ENCODE measurements at places on chromosomes 4 and X.

DNA sequence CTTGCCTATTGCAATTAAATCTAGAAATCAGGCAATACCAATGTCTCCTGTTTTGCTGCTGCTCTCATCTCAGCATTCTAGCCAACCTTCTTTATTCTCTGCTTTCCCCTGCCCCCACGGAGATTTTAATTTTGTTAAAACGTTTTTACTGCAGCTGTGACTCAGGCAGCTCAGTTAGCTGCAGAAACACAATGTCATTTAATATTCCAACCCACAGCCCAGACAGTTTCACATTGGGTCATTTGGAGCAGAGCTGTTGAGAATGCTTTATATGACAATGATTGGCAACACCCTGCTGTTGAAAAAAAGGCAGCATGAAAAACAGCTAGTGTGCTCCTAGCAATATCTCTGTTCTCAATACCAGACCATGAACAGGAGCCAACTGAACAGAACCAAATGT lies 12.6 kb upstream of the SLC10A4 start:
- no peak for DNase-seq

GRCh38 chrX:12370497-12370986 lies 232.3 kb downstream of the FRMPD4 start:
- DNase-seq: no peak

- DNase-seq: no peak
These were observed 17.2 kb upstream of the GTPBP6 start for GRCh38 chrX:335758-336155.

- no peak for DNase-seq
These were observed 156.9 kb upstream of the TTC29 start for GRCh38 chr4:147102596-147102995.

GRCh38 chr4:41375561-41375960 lies 118.8 kb downstream of the UCHL1 start:
- DNase-seq: no peak

DNA sequence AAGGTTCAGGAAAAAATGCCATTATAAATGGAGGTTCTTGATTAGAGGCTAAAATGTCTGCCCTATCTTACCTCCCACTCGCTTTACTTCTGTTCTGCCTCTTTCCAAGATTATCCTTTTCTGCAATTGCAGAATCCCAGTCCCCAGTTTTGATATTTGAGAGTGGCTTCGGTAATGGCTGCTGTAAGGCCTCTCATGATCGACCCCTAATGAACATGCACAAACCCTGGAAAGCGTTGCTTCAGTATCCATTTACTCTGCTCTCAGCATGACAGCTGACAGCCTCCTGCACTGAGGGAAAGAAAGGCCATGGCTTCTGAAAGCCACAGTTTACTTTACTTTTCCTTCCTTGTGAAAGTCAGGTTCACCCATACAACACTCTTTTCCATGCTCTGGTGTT lies 325.4 kb upstream of the GALNT7 start:
- DNase-seq: no peak

- DNase-seq: no peak
These were observed at the start of gene MYOZ2 for GRCh38 chr4:119135721-119136121. Gene MYOZ2, plus strand, starts transcription at chr4:119135832. Its CDS starts 694 bp downstream, at chr4:119136526.

DNA sequence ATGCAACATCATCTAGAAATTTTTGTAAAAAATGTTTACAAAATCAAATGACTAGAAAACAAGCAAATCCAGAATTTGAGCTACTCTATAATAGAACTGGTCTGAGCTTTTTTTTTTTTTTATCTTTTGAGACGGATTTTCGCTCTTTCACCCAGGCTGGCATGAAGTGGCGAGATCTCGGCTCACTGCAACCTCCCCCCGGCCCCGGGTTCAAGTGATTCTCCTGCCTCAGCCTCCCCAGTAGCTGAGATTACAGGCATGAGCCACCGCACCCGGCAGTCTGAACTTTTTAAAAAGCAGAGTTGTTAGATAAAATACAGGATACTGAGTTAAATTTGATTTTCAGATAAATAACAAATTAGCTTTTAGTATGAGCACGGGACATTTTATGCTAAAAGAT lies 11.0 kb downstream of the SPP1 start:
- DNase-seq: no peak

DNA sequence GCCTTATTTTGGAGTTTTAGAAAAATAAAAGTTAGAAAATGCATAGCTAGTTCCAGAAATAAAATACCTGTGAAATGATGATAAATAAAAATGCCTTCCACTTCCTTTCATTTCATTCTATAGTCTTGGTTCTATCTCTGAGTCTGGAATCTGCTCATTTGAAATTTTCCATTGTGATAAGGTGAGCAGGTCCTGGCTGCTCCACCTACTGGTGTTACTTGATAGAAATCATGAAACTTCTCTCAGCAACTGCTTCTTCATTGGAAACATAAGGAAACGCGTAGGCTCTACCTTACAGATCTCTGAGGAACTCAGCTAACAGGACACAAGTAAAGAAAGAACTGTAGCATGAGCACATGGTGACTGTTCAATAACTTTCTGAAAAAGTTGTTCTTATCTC lies 141.8 kb downstream of the DCHS2 start:
- no peak for DNase-seq

DNA sequence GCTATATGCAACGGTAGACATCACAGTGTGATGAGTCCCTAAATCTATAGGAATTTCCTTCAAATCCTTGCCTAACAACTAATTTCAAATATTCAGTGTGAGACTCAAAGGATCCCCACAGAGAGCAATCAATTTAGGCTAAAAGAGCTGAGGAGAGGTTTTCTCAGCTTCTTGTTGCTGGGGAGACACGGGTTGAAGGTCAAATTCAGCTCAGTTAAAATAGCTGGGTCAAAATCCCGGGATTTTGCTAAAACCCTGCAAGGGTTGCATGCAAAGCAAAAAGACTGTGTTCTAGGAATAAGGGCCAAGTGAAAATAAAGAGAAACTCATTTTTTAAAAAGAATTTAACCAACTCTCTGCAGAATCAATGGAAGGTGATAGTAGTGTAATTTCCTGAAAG lies 1073.4 kb downstream of the NLGN4X start:
- no peak for DNase-seq

DNA sequence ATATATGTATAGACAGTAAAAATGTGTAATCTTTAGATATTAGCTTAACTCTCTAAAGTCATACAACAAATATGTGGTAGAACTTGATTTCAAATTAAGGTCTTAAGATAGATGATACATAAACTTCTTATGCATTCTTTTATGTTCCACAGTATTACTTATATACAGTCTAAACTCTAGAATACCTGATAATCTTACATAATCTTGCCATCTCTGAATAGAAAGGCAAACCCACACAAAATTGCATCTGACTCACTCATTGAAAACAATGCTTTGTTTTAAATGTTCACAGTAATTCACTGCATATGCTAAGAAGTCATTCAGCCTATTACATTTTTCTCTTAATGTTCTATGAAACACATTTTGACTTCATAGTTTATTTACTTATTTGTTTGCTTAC lies 10.1 kb downstream of the SULT1B1 start:
- no peak for DNase-seq

DNA sequence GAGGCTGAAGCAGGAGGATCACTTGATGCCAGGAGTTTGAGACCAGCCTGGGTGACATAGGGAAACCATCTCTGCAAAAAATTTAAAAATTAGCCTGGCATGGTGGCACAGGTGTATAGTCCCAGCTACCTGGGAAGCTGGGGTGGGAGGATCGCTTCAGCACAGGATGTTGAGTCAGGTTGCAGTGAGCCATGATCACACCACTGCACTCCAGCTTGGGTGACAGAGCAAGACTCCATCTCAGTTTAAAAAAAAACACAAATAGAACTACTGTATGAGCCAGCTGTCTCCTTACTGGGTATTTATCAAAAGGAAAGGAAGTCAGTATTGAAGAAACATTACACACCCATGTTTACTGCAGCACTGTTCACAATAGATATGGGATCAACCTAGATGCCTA lies 138.7 kb downstream of the RAP1GDS1 start:
- no peak for DNase-seq

- DNase-seq: no peak
These were observed 58.4 kb upstream of the CCDC149 start for GRCh38 chr4:24971192-24971591.

DNA sequence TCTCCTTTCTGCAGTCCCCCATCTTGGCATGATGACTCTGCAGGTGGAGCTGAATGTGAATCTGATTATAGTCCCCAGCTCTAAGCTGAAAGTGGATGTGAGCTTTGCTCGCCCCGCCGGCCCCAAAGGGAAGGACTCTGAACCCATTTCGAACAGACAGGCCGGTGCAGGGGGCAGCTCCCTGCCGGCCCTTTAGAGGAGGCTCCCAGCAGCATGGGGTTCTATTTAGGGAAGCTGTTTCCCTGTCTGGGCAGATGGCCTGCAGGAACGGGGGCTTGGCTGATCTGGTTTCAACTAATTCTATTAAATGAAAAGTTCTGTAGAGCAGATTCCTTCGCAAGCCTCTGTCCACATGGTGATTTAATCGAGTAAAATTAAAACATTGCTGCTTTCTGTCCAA lies 104.8 kb upstream of the MSX1 start:
- peak; percentile 38 for DNase-seq

DNA sequence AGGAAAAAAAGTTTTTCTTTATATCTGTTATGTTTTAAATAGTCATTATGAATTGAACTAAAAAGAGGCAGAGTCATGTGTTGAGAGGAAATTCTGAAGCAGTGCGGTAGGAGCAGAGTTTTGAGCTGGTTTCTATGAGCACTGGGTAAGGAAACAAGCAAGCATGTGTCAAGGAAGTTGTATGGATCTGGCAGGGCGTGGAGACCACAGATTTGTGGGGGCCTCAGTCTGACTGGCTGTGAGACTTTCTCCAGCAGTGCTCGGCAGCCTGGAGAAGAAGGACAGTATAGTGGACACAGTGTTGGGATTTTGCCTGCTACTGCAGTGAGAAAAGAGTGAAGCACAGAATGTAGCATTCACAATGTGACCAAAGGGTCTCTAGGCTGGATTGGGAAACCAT lies 399.1 kb downstream of the INPP4B start:
- no peak for DNase-seq

- DNase-seq: no peak
These were observed 38.9 kb downstream of the GPC4 start for GRCh38 chrX:133376422-133376821.

DNA sequence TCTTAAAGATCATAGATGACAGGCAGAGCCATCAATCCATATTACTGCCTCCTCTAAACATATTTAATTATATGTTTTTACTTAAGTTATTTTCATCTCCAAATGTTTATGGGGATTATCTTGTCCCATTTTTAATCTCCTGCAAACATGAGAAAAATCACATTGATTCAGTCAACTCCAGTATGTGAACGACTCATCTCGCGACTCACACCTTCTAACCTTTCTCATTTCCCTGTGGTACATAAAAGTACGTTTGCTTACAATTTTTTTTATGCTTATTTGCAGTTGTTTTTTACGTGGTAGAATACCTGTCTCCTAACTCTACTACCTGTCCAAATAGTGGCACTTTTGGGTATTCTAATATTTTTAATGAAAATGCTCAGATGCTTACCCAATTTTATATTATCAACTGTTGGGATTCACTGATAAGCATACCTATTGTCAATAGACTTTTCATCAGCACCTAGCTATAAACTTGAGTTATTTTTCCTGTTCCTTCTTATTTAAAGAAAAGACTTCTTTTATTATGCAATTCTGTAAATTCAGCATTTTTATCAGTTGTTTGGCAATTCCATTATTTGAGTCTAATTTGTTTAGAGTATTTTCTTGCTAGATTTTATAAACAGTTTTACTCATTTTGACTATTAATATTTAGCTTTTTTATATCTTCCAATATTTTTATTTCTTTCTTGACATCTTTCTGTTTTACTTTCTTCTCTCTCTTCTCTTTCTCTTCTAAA lies 276.6 kb downstream of the ANK2 start:
- no peak for DNase-seq

DNA sequence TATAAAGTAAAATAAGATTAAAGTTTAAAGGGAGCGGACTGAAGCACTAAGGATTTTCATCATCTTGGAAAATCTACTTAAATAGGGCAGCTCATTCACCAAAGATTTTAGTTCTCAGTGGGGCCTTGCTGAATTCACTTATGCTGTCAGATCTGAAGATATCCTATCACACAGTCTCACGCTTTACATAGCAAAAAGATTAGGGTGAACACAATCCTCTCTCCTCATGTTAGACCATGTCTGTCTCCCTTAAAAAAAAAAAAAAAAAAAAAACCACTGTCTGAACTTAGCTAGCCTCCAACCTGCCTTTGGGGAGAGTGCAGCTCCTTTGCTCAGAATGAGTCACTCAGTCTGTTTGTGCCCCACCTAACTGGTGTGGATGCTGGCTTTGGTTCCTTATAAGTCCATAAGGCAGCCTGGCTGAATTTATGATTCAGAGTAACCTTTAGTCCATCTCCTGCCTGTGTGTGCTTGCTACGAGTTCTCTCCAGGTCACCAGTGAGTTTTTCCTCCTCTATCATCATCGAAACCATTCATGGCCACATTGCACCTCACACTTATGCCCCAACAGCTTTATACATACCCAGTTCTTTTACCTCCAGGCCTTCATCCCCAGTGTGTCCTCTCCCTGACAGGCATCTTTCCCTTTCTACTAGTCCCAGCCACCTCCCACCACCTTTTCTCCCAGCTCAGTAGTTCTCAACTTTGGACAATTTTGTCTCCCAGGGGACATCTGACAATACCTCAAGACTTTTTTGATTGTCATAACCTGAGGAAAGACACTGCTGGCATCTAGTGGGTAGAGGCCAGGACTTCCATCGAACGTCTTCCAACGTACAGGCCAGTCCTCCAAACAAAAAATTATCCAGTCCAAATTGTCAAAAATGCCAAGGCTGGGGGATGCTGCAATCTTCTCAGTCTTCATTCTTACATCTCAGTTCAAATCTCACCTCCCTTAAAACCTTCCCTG lies 220.7 kb upstream of the EMCN start:
- DNase-seq: no peak

DNA sequence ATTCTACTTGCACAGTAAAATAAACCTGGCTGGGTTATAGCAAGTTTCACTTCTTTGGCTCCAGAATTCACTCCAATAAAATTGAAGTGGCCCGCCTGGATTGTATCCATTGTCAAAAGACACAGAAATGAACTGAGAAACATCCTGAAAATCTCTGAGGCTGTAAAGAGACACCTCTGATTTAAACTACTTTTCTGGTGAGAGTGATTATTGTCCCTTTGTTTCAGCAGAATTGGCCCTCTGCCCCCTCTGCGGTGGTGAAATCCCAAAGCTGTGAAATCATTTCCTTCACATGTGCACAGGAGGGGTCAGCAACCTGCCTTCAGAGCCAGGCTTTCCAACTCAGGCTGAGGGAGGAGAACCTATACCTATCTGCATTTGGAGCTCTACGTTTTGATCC lies 23.0 kb downstream of the GAB3 start:
- DNase-seq: peak; percentile 77

GRCh38 chrX:153469811-153470410 lies 465 bp downstream of the HAUS7 start:
- DNase-seq: no peak

All from right forelimb (tissue), 1 donor.